Naive thymus-derived CD8-positive, alpha-beta T cell (primary cell): ENCODE measurements at places on chromosomes 2 and 18. TPM values are rescaled to one million over a fixed set of nuclear protein-coding genes. Genes with fewer than 3 reads are reported as not detected.

SF3B6 gene
- 57.7 TPM for total RNA-seq

DNA sequence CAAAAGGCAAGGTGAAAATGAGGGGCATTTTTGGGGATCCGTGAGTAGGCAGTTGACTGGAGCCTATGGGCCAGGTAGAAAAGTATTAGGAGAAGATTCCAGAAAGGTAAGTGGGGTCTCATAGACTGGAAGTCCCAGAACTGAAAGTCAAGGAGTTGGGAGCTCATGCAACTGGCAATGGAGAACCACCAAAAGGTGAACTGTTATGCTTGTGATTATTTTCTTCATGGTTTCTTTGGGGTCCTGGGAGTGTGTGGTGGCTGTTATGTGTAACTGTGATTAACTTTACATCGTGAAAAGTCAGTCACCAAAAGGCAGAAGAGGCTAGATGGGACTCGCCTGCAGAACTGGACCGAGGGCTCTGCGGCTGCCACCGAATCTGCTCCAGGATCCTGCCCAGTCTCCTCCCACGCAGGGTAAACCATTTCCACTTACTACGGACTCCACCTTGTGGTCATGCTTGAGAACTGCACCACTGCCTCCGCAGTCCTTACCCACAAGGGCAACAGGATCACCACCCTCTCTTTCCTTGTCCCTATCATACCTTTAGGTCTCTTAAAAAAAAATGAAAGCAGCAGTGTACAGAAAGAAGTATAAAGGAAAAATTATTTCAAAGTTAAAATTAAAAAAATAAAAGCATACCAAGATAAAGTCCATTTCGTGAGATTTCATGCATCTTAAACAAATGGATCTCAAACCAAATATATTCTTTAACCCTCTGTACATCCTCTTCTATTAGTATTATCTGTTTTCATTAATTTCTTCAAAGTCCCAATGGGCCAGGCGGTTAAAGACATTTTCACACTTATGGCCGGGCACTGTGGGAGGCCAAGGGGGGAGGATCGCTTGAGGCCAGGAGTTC is 15.6 kb upstream of the CEP68 start:
- H3K4me3 ChIP-seq: peak overlapping the region; percentile 58
- DNase-seq: peak; percentile 85
- no peaks in the 10 kb centered on the region for H3K27me3 ChIP-seq
- H3K4me1 ChIP-seq: peaks cover 13% of the 10 kb centered on the region

DNA sequence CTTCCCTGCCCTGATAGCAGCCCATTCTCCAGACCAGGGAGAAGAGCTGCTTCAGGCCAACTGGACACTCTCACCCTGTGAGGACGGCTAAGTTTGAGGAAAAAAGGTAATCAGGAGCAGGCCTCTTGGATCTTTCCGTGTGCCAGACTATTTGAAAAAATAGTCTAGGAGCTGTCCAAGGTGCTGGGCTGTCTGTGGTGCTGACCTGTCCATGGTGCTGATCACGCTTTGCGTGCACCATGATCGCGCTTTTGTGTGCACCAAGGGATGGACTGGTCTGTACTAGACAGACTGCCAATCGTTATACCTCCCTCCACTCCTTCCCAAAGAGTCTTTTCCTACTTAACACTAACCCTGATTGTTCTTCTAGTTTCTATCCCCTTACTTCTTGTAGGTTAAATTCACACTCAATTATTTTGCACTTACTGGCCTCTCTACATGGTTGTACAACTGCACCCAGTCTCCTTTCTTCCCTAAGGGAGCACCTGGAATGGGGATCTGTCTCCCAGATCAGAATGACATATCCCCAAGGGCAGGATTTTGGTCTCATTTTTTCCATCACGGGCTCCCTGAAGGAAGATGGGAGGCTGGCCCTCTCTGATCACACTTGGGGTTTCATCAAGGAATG is 295.4 kb downstream of the CELF4 start:
- peaks cover 26% of the 10 kb centered on the region for H3K27me3 ChIP-seq
- H3K27ac ChIP-seq: no peak overlapping the region
- no peaks in the 10 kb centered on the region for H3K4me1 ChIP-seq
- H3K4me3 ChIP-seq: no peak overlapping the region
- DNase-seq: peak; percentile 1

DNA sequence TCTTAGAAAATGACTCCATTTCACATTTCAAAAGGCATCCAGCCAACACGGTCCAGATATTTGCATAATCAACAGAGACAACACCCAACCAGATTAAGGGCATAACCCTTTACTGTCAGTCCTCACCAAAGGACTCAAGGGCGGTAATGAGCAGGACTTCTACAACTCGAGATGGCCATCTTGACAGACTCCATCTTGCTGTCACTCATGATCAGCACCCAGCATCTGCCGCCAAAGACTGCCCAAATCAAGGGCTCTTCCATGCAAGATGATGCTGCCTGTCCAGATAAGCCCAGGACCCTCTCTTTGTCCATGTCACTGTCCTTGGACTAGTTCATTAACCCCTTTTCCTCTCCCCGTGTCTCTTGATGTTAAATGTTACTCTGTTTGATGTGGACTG is 77.9 kb downstream of the UXS1 start:
- peak overlapping the region; percentile 35 for H3K27ac ChIP-seq
- H3K27me3 ChIP-seq: no peaks in the 10 kb centered on the region
- H3K4me1 ChIP-seq: peaks cover 15% of the 10 kb centered on the region
- H3K4me3 ChIP-seq: no peak overlapping the region
- H3K36me3 ChIP-seq: peaks cover 88% of the 10 kb centered on the region
